ENCODE measurements at places on chromosomes 2 and 18.

DNA sequence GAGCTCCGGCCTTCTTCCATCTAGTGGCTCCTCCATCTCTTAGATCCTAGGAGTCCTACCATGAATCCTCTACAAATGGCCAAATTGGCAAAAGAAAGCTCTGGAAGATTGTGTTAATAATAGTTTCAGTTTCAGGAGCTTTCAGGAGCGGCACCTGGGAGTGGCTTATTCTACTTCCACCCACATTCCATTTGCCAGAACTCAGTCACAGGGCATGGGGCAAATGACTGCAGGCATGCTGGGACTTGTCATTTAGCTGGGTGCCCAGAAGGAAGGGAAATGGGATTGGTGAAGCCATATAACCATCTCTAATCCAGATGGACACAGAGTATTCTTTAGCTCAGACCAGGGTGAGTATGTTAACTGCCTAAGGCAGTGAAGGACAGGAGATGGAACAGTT, 3.6 kb upstream of the LRATD1 start:
- no peak for DNase-seq

DNA sequence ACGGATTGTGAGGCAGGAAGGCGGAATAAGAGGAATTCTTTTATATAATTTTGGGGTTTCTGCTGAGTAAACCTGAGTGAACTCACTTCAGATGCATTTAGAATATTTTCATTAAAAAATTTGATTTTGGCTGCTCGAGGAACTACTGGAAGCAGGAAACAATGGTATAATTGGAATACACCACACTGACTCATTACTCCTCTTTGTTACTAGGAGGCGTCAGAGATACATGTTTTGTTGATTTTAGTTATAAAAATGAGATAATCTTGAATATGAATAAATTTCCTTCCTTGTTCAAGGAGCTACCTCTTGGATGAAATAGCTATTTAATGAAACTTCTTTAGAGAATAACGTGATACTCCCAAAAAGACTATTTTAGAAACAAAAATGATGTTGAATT, 97.4 kb downstream of the ANKRD36 start:
- no peak for DNase-seq

DNA sequence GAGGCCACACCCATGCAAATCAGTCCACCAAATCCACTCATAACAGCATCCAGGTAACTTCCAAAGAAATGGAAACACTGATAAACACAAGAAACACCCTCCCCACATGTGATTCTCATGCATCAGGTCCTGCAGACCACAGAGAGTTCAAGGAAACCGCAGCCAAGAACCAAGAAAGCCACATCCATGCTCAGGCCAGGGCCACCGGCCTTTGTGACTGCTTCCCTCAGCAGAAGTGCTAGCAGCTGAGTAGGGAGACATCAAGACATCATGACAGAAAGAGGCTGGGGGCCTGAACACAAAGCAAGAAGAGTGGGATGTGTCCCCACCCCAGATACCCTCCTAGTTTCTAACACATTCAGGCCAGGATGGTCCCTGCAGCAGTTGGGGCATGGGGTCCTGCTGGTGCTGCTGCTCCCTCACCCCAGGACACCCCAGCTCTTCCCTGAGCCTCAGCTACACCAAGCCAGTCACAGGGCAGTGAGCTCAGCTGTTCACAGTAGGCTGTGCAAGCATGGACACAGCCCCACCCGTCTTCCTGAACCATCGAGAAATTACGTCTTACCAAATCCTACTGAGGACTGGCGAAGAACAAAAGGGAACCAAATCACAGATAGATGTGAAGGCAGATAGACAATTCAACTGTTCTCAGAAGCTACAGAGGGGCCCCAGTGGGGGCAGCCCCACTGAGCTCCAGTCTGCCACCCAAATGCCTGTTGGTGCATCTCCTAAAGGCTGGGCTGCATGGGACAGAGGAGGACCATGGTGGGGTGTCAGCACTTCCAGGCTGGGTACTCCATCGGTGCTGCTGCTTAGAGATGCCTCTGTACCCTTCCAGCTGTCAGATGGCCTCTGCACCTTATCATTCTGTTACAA, 60.9 kb downstream of the HDAC4 start:
- no peak for DNase-seq

DNA sequence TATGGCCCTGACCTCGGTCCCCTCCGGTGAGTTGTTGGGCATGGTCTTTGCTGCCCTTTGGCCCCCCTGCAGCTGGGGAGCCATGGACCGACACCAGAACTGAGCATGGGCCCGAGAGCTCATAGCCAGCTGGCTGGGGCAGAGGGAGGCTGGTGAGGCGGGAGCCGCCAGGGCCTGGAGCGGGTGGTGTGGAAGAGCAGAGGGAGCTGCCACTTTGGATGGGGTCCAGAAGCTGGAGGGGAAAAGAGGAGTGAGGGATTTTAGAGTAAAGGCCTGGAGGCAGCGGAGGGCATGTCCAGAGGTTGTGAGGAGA, 16.5 kb upstream of the CNNM3 start:
- DNase-seq: no peak

DNA sequence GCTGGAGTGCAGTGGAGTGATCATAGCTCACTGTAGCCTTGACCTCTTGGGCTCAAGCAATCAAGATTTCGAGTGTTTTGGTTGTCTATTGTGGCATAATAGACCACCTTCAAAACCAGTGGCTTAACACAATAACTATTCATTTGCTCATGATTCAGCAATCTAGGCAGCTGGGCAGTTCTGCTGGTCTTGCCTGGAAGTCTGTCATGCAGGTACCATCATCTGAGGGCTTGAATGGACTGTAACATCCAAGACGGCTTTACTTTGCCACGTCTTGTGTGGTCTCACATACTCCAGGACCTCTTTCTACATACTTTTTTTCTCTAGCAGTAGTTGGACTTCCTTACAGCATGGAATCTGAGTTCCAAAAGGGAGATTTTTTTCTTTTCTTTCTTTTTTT, 13.2 kb upstream of the ANKRD29 start:
- DNase-seq: no peak

DNA sequence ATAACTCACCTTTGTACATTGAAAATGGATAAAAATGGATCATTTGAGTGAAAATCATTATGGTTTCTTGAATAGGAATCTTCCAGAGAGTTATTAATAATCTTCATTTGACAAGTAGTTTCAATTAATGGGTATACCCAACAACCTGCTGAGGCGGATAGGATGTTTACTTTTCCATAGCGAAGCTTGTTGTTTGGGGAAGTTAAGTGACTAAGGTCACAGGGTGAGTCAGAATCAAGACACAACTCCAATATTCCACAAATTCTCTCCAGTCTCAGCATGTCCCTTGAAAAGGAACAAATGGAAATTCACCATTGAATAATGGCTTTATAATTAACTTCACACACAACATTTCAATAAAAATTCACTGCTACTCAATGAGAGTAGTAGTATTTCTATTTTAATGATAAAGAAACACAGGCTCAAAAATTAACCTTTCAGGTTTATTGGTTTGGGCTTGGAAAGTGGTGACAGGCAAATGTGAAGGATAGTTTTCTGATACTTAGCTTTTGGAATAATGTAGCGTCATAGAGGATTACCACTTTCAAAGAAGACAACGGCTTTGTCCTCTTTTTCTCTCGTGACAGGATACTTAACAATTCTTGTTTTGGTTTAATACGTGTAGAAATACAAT, 211.3 kb downstream of the GPD2 start:
- no peak for DNase-seq

DNA sequence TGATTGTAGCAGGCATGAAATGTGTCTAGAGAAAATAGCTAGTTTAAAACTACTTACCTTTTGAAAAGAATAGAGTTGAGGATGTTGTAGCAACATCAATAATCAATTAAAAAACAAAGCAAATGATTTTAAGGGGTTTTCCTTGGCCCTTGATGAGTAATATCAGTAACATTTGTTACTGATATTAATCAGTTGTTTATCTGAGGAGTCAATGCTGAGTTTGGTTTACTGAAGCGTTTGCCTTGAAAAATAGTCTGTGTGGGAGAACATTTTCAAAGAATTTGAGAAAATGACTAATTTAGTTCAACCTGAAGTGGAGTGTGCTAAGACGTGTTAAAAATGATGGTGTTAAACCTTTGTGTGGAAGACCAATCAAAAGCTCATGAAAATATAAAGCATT, 9.3 kb downstream of the PTH2R start:
- DNase-seq: no peak

All from hypothalamus (tissue), 51 donors.